ENCODE measurements at places on chromosomes 7 and 10. TPM values are rescaled to one million over a fixed set of nuclear protein-coding genes. Genes with fewer than 3 reads are reported as not detected.
A peak's percentile ranks its signal among the peaks of the same experiment; 100 is the strongest.

DNA sequence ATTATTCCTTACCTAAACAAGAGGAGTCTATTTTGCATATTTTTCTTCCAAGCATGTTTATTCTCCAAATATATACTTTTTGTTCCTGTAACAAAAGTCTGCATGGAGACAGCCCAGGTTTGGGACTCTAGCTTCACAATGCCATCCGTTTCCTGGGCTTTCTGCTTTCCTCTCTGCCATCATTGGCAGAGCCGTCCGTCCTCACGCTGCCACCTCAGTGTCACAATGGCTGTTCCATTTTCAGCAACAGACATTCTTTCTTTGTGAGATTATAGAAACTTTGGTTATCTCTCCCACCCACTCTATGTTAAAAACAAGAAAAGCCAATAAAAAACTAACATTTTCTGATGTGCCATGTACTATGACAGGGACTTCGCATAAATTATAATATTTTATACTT is 825.2 kb downstream of the REEP3 start:
- DNase-seq, result no peak
- no peak overlapping the region for H3K4me3 ChIP-seq
- no peaks in the 10 kb centered on the region for H3K36me3 ChIP-seq
- H3K4me1 ChIP-seq, result no peaks in the 10 kb centered on the region
- no peaks in the 10 kb centered on the region for H3K27me3 ChIP-seq
- no peak overlapping the region for H3K27ac ChIP-seq

DNA sequence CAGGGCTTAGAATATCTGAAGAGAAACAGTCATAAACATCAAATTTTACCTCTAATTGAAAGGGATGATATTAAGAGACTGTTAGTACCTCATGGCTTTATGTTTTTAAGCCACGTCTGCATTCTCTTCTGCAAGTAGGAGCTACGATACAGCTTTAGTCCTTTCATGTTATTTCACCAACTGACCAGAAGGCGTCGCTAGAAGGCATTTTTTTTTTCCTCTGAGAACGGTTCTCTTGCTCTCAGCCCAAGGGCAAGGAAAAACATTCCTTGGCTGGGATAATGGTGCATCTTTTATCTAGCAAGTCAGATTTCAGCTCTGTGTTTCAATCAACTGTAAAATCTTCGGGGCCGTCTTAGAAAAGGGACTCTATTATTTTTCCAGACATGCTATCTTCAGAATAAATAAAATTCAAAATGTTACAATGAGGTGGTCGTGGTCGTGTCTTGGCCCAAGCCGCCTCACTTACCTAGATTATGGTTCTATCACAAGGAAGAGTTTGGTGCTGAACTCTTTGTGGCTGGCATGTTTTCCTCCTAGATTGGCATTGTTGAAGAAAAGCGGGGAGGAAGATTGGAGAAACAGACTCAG is 41.6 kb upstream of the LYZL2 start:
- no peak overlapping the region for H3K27ac ChIP-seq
- no peaks in the 10 kb centered on the region for H3K36me3 ChIP-seq

Gene WEE2
- total RNA-seq, result not detected

DNA sequence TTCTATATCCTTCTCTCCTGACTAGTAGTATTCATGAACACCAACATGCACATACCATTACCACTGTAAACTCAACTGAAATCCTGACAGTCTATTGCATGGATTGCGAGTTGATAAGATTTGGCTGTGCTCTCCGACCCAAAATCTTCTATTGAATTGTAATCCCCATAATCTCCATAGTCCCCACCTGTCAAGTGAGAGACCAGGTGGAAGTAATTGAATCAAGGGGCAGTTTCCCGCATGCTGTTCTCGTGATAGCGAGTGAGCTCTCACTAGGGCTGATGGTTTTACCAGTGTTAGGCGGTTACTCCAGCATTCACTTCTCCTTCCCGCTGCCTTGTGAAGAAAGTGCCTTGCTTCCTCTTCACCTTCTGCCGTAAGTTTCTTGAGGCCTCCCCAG is 261.8 kb downstream of the PHF14 start:
- H3K27me3 ChIP-seq, result no peaks in the 10 kb centered on the region
- no peak for DNase-seq
- no peak overlapping the region for H3K4me3 ChIP-seq
- H3K4me1 ChIP-seq, result no peaks in the 10 kb centered on the region
- no peak overlapping the region for H3K27ac ChIP-seq
- no peaks in the 10 kb centered on the region for H3K36me3 ChIP-seq

Gene SLC13A1
- 0.10 TPM for total RNA-seq

Gene TMEM229A
- not detected for total RNA-seq

- no peaks in the 10 kb centered on the region for H3K36me3 ChIP-seq
- peak overlapping the region; percentile 55 for H3K27ac ChIP-seq
- peaks cover 3% of the 10 kb centered on the region for H3K4me1 ChIP-seq
These were observed 35.3 kb upstream of the ZNF92 start for GRCh38 chr7:65338346-65338745.

Gene CALHM1
- 0.40 TPM for total RNA-seq

- H3K27me3 ChIP-seq, result no peaks in the 10 kb centered on the region
- no peak overlapping the region for H3K4me3 ChIP-seq
- no peaks in the 10 kb centered on the region for H3K36me3 ChIP-seq
- DNase-seq, result no peak
These were observed 11.2 kb downstream of the SLC13A4 start for GRCh38 chr7:135716677-135717238.

GRCh38 chr7:151871904-151872303 is 5.0 kb downstream of the PRKAG2 start:
- peaks cover 8% of the 10 kb centered on the region for H3K4me1 ChIP-seq
- H3K4me3 ChIP-seq, result no peak overlapping the region
- H3K27ac ChIP-seq, result no peak overlapping the region
- peaks cover 10% of the 10 kb centered on the region for H3K27me3 ChIP-seq
